ENCODE measurements at places on chromosomes 16 and 17.

GRCh38 chr17:10265100-10265810, 66.8 kb upstream of the GAS7 start:
- no peak for DNase-seq

- DNase-seq: no peak
These were observed 156.4 kb downstream of the ZNF18 start for GRCh38 chr17:11840831-11841230.

DNA sequence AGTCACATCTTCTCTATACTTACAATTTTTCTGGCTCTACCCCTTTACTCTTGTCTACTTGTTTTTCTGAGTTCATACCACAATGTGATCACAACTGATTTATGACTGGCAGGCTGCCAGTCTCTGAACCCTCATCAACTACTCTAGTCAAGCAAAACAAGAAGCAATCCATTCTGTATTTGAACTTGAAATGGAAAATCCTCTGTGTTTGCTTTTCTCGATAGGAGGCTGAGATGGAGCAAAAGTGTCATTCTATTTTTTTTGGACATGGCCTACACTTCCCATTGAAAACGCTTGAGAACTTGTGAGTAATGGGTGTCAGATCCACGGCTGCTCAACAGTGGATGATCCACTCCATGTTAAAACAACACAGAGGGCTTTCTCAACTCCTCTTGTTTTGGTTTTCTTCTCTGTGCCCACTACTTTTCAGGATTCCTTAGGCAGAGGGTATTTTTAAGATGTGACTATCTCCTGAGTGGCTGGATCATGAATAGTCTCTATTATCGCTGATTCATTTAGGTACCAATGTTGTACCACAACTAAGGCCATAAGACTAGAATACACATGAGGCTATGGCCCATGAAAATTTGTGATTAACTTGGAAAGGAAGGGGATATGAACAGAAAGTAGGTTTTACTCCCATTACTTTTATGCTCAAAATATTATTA, 11.7 kb downstream of the TMEM100 start:
- no peak for DNase-seq

DNA sequence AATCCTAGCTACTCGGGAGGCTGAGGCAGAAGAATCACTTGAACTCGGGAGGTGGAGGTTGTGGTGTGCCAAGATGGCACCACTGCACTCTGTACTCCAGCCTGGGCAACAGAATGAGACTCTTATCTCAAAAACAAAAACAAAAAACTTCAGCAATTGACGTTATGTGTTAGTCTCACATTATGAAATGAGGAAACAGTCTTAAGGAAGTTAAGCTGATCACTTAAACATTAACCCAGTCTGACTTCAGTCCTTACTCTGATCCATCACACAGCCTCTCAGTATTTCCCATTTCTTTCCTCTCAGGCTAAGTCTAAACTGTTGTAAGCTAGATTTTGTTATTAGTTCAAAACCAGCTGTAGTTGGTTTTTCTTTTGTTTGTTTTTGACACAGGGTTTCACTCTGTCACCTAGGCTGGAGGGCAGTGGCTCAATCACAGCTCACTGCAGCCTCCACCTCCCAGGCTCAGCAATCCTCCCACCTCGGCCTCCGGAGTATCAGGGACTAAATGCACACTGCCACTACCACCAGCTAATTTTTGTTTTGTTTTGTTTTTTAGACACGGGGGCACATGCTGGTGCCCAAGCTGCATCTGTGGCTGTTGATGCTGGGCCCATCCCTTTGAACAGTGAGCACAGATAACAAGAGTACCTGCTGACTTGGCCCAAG, 6.3 kb downstream of the JPT1 start:
- no peak for DNase-seq

- no peak for DNase-seq
These were observed 15.3 kb downstream of the SGSH start for GRCh38 chr17:80204626-80205468.

GRCh38 chr17:42531455-42532354, 4.3 kb upstream of the NAGLU start:
- DNase-seq: peak; percentile 57

DNA sequence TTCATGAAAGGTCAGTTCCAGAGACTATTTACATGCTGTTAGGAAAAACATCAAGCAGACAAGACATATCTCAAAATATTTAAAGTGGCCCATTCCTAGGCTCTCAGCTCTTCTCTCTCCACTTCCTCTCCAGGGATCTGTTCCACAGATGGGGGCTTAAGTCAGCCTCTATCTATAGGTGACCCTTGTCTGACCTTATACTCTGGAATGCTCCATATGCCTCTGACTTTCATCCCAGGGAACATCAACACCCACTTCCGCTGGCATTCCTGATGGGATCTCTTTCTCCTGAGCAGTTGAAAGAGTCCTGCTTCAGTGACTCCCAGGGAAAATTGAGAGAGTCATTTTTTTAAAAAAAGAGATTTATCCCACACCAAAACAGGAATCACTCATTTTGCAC, 11.5 kb upstream of the WIPI1 start:
- no peak for DNase-seq

DNA sequence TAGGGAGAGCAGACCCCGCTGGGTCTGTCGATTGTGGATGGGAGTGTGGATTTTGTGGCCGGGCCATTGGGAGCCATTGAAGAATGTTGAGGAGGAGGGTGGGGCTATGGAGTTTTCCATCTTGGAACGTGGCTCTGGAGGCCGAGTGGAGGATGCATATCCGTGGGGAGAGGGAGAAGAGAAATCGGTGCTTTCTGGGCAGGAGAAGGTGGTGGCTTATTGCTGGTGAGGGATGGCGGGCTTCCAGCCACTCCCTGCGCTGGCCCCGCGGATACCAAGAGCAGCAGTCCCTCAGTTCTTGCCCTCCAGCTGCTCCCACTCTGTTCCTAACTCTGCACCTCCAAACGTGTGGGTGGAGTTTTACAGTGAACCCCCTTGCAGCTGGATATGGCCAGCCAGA, 162.4 kb downstream of the CMIP start:
- DNase-seq: no peak

GRCh38 chr16:2854700-2855309, 3.2 kb downstream of the PRSS22 start:
- no peak for DNase-seq

DNA sequence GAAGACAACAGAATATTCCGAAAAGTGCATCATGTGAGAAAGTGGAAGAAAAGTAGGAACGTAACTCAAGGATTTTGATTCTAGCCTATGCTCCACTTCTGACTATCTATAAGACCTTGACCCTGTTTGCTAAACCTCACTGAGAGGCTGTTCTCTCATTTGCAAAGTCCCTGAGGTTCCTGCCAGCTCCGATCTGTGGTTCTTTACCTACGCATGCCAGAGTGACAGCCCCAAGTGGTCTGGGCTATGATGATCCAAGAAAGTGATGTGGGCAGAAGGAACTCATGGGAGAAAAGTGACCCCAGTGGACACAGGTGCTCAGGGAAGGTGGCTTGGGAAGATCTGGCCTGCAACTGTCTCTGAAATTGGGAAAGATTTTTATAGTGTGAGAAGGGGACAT, 301.1 kb upstream of the CDH11 start:
- DNase-seq: no peak

GRCh38 chr17:78255029-78255656, 23.7 kb downstream of the TMEM235 start:
- no peak for DNase-seq

DNA sequence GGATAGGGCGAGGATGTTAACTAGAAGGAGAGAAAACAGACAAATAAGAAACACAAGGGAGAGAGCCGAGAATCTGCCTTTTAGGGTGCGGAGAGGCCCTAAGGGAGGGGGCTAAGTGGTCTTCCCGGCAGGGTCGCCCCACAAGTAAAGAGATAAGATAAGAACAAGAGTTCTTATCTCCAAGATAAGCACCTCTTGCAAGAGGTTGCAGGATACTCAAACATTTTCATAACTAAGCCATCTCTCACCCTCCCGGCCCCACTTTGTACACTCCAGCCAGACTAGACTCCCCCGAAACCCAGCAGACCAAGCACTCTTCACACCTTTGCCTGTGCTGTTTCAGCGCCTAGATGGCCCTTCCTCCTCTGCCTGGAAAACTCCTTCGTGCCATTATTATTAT, 14.3 kb downstream of the ZNF319 start:
- no peak for DNase-seq

DNA sequence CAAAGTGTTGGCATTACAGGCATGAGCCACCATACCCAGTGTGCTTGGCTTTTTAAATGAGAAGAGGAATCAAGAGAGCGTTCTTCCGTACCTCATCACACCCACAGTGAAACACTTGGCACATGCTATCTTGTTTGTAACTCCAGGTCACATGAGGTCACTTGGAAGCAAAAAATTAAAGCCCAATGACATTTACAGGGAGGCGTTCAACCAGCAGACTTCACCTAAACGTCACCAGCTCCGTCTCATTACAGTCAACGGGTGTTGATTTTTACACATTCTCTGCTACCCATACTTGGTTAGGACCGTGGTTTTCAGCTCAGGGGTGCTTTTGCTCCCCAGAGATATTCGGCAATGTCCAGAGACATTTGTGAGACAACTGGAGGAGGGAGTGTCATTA, 127.0 kb downstream of the XYLT1 start:
- peak; percentile 39 for DNase-seq

DNA sequence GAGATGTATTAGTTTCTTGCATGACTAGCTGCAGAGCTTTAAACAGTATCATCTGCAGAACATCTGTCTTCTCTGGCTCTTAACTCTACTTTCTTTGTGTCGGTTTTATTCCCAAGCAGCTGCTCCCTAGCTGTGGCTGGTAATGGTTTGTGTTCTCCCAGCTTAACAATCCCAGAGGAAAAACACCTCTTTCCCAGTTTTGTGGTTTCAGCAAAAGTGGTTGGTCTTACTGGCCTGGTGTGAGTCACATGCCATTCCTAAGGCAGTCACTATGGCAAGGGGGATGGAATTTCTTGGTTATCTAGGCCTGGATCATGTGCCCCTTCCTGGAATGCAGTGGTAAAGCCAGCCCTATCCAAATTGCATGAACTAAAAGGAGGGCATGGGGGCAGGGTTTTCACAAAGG, 27.5 kb downstream of the OMG start:
- DNase-seq: no peak

- peak; percentile 82 for DNase-seq
These were observed 83.4 kb downstream of the GAS7 start for GRCh38 chr17:10114931-10115535.

DNA sequence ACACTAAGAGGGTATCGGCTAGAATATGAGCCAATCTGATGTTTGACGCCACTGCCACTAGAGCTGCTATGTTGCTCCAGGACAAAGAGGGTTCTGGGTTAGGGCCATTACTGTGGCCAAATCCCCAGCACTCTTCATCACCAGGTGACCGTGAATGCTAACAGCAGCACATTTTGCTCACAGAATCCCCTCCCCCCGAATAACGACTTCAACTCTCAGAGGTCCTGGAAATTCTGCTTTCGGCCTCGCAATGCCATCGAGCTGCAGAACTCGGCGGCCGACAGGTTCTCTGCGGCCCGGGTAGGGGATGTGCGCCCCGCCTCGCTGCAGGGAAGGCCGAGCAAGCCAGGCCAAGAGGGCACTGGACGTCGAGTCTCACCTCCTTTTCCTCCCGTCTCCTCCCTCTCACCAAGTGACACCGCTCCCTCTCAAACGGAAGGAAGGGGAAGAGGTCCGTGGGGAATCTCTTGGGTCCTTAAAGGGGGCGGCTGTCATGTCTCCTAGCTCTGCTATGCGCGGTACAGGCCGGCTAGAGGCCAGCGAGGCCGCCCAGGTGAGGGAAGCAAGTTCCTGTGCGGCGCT, 31.9 kb downstream of the CDK5R1 start:
- no peak for DNase-seq

- DNase-seq: no peak
These were observed 13.6 kb downstream of the SCGB1C2 start for GRCh38 chr17:151004-151403.

- DNase-seq: no peak
These were observed 273.0 kb upstream of the IRX5 start for GRCh38 chr16:54657709-54658102.

GRCh38 chr17:29617481-29618271, 5.0 kb downstream of the CORO6 start:
- DNase-seq: peak; percentile 88

GRCh38 chr16:57270221-57271062, 14.0 kb downstream of the PLLP start:
- no peak for DNase-seq

GRCh38 chr16:58615280-58615679, 14.3 kb downstream of the CNOT1 start:
- DNase-seq: no peak

Data from CD4-positive, alpha-beta T cell treated with Interleukin-17A for 1 hour (primary cell).